Spleen (tissue), 13 donors: ENCODE measurements at places on chromosomes 5 and 9. TPM values are rescaled to one million over a fixed set of nuclear protein-coding genes. Genes with fewer than 3 reads are reported as not detected.

GRCh38 chr5:165714598-165714997 is 2209.2 kb downstream of the MAT2B start:
- DNase-seq: no peak

DNA sequence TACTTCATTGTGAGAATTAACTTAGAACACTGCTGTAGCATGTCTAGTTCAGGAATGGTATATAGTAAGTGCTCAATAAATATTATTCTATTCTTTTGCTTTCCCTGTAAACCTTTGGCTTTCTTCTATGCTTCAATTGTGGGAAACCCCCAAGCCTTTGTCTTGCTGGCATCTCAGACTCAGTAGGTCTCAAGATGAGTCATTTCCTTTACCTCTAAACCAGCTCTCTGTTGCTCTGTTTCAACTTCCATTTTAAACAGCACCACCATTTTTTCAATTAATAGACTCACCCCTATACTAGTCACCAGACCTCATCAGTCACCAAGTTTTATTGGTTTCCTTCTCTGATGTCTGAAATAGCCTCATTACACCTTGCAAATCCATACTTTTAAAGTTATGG is 43.5 kb downstream of the DMAC1 start:
- no peak for DNase-seq

GRCh38 chr5:131252824-131253171 is 11.1 kb upstream of the CDC42SE2 start:
- peak; percentile 93 for DNase-seq

- peak; percentile 78 for DNase-seq
Observed at GRCh38 chr5:119318256-119318894, 37.4 kb upstream of the TNFAIP8 start.

- DNase-seq: no peak
Observed at GRCh38 chr9:136502940-136503550, 20.2 kb upstream of the SEC16A start.

- no peak for DNase-seq
Observed at GRCh38 chr5:68682400-68683160, 411.2 kb upstream of the SLC30A5 start.

Gene LCN9
- total RNA-seq: not detected

- DNase-seq: no peak
Observed at GRCh38 chr5:123701511-123702200, 189.7 kb downstream of the CSNK1G3 start.

DNA sequence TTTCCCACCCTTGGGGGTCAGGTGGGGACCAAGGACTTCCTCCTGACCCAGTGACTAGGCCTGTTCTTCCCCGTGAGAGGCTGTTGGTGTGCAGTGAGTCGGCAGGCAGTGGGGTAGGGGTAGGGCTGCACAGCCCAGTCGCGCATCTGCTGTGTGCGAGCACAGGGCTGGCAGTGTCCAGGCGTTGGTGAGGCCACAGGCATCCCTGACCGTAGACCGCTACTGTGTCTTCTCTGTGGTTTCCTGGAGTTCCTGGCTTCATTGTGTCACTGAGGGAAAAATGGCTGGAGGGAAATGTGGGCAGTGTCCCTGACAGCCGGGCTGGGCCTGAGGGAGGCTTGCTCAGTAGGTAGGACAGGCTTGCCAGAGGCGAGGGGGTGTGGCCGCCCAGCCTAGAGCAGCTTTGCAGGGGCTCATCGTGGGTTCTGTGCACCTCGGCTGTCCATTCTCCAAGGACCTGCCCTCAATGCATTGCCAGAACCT is 95.4 kb downstream of the CACNA1B start:
- DNase-seq: peak; percentile 64

Gene PCDHB15
- total RNA-seq: 1.7 TPM

Gene DOCK8
- 245 TPM for total RNA-seq

GRCh38 chr9:96232539-96233241 is 69.3 kb downstream of the HSD17B3 start:
- DNase-seq: no peak

- DNase-seq: no peak
Observed at GRCh38 chr5:626850-627249, 14.7 kb downstream of the CEP72 start.

GRCh38 chr9:89461265-89461664 is 36.6 kb downstream of the SEMA4D start:
- no peak for DNase-seq

Gene GBGT1
- 40.9 TPM for total RNA-seq

- DNase-seq: peak; percentile 48
Observed at GRCh38 chr5:176405656-176406435, 10.5 kb downstream of the CLTB start.

Gene DMAC1
- 32.2 TPM for total RNA-seq

- no peak for DNase-seq
Observed at GRCh38 chr5:172881691-172882370, 47.8 kb downstream of the ERGIC1 start.

- DNase-seq: no peak
Observed at GRCh38 chr9:129567842-129568559, 52.9 kb downstream of the C9orf50 start.

DNA sequence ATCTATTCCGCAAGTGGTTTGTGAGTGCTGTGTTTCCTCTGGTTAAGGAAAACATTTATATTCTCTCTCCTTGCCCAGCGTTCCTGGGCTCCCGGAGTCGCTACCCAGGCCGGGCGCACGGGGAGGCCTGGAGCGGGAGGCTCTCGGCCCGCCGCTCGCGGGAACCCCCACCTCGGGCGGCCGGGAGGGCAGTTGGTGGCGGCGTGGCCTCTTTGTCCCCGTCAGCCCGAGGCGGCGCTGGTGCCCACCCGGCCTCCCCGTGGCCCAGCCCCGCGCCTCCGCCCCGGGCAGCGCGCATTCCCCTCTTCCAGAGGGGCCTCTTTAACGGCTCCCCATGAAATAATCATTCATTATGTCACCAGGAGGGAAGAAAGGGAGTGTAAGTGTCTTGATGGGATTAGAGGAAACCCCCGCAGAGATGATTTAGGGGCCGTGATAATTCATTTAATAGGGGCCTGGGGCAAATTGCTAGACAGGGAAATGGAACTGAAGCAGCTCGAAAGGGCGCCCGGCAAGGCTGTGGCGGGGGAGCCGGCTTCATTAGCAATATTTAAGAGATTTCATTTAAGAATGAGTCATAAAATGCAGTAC is 181.9 kb upstream of the TBCA start:
- DNase-seq: no peak

Gene ITGA2
- total RNA-seq: 21.6 TPM

DNA sequence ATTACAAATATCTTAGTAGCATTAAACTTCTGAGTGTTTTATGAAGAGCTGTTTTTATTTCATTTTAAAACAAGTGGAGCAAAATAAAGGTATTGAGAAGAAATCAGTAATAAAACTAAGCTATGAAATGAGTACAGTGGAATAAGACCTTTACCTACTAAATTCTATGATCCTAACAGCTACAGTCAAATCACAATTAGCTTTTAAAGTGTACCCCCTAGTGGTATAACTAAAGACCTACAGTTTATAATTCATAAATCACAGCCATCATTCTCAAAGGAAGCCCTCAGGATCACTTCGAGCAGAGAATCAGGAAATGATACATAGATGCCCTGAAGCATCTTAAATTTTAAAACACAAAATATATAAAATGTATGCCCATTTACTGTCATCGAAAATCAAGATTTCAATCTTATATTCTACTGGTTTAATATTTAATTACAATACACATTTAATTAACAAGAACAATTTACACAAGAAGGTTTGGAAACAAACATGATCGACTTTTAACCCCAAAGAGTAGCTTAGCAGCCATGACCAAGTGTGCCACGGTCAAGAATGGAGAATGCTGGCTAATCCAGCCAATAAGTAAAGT is 12.3 kb downstream of the CCNH start:
- DNase-seq: no peak

DNA sequence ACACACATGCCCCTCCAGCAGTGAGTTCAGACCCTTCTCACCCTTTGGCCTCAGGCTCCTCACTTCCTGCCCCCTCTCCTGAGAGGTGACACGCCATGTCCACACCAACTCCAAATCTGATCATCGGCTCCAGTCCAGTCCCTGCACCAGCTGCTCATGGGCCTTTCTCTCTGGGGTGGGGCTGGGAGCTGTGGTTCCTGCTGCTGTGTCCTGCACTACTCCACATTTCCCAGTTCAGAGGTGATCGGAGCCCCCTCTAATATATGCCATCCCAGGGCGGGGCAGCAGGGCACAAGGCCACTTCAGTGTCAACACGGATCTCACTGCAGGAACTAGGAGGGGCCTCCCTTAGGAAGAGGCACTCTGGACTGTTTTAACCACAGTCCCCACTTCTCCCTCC is 91.5 kb downstream of the ADAMTS2 start:
- DNase-seq: peak; percentile 47

DNA sequence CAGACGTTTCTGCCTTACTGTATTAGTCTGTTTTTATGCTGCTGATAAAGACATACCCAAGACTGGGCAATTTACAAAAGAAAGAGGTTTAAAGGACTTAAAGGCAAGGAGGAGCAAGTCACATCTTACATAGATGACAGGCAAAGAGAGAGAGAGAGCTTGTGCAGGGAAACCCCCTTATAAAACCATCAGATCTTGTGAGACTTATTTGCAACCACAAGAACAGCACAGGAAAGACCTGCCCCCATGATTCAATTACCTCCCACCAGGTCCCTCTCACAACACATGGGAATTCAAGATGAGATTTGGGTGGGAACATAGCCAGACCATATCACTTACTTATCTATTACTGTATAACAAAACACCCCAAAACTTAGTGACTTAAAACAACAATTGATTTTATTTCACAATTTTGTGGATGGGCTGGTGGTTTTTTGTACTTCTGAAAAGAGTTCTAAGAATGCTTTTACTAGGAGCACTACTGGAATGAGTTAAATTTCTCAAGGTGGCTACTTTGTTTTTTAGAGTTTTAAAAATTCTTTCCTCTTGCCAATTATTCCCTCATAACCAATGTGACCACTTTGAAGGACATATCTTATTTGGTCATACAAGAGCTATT is 10.3 kb downstream of the RUSC2 start:
- no peak for DNase-seq

DNA sequence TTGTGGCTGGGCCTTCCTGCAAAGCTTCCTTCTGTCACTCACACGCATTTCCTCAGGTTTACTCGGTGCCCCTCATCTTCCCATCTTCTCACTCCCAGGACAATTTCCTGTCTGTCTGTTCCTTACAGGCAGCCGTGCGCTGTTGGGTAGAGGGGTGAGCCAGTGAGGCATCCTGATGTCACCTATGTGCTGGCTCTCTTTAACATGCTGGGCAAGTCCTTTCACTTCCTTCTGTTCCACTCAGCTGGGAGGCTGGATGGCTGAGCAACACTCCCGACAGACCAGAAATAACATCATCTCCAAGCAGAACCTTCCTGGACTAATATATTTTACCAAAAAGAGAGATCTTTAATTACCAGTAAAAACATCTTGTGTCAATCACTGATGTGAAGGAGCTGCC is 103.0 kb downstream of the HSD17B3 start:
- DNase-seq: no peak

Gene SLC46A2
- 1.1 TPM for total RNA-seq

Gene HAVCR1
- 0.64 TPM for total RNA-seq

Gene RNF183
- total RNA-seq: not detected

- peak; percentile 57 for DNase-seq
Observed at GRCh38 chr9:91844701-91845291, 105.2 kb downstream of the ROR2 start.
